ENCODE measurements at places on chromosomes 12 and 14.

- DNase-seq, result peak; percentile 3
Measured at GRCh38 chr14:48398675-48399282, 723.4 kb upstream of the MDGA2 start.

- no peak for DNase-seq
Measured at GRCh38 chr12:94095618-94096017, 52.8 kb upstream of the PLXNC1 start.

DNA sequence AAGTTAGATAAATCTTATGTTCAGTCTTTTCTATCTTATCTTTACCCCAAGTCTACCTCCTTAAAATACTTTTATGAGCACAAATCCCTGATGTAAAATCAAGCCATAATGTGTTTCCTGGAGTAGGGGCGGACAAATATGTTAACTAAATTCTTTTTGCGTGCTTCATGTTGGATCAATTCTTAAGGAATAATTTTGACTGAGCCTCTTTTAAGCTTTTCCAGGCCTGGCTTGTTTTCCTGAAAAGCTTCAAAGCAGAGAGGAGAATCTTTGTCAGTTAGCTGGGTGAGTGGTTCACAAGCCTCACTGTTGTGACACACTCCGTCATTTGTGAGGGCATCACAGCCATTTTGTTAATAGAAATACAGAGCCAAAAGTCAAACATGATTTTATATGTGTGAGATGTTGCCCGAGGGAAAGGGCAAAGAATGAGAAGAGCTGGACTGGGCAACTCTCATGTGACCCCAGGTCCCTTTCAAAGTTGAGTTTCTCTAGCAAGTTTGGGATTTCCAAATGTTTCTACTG lies 468.9 kb downstream of the RGS6 start:
- no peak for DNase-seq

GRCh38 chr12:67531051-67531450 lies 117.5 kb upstream of the DYRK2 start:
- no peak for DNase-seq

GRCh38 chr14:39704594-39704993 lies 272.4 kb upstream of the FBXO33 start:
- no peak for DNase-seq

GRCh38 chr12:65055859-65056258 lies 65.2 kb downstream of the WIF1 start:
- DNase-seq, result no peak

GRCh38 chr12:56126732-56127239 lies 1.3 kb upstream of the ESYT1 start:
- no peak for DNase-seq

DNA sequence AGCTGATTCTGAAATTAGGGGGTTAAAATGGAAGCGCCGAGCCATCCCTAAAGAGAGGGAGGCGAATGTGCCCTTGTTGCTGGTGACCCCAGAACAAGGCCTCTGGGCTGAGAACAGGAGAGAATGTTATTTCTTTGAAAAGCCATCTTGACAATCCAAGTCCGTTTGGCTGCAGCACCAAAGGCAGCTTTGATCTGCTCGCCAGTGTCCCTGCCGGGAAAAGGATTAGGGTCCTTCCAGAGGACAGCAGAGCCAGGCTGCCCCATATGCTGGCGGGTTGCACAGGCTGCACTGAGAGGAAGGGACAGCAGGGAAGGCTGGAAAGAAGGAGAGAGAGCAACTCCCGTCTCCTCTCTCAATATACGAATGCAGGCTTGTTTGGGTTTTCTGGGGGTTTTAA lies 141.7 kb downstream of the TMEM132C start:
- no peak for DNase-seq

- no peak for DNase-seq
Measured at GRCh38 chr14:26887847-26888246, 290.0 kb upstream of the NOVA1 start.

- no peak for DNase-seq
Measured at GRCh38 chr12:15928870-15929571, 17.9 kb downstream of the DERA start.

DNA sequence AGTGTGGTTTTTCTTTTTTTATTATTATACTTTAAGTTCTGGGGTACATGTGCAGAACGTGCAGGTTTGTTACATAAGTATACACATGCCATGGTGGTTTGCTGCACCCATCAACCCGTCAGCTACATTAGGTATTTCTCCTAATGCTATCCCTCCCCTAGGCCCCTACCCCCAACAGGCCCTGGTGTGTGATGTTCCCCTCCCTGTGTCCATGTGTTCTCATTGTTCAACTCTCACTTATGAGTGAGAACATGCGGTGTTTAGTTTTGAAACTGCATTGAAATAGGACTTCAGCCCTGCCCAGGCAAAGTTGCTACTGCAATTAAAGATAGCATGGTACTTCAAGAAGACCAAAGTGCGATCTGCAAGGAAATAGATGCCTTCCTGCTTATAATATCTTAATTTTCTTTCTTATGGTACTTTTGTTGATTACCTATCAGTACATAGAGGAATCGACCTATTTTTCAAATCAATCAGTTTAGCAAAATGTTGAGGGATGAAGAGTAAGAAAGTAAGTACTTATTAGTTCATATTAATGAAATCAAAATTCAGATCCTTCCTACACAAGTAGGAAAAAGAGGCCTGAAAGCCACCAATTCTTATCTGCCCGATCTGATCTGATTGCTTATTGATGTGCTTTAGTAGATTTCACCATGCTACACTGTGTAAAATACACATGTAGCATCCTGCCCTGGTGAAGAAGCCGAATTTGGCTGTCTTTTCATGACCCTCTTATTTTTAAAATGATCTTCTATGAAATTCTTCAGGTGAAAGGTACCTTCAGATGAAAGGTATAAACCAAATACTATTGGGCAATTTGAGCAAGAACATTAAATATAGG lies 1.6 kb downstream of the LTA4H start:
- DNase-seq, result no peak

GRCh38 chr14:104196461-104197140 lies 58.2 kb downstream of the KIF26A start:
- DNase-seq, result no peak

GRCh38 chr14:75941030-75941429 lies 40.8 kb downstream of the TGFB3 start:
- peak; percentile 11 for DNase-seq

DNA sequence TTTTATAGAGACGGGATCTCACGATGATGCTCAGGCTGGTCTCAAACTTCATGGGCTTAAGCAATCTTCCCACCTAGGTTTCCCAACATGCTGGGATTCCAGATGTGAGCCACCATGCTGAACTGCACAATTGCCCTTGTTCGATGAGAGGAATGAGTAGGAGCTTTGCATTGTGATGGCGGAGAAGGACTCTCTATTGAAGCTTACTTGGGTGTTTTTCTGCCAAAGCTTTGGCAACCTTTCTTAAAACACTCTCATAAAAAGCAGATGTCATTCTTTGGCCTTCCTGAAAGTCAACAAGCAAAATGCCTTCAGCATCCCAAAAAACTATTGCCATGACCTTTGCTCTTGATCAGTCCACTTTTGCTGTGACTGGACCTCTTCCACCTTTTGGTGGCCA lies 904.8 kb upstream of the TMEM132C start:
- no peak for DNase-seq

All from HFF-Myc (cell line).